ENCODE measurements at places on chromosomes 16 and 17. TPM values are rescaled to one million over a fixed set of nuclear protein-coding genes. Genes with fewer than 3 reads are reported as not detected.

Gene GPR139
- polyA plus RNA-seq: 0.41 TPM

- DNase-seq: no peak
Observed at GRCh38 chr16:82042144-82042543, 7.1 kb downstream of the HSD17B2 start.

DNA sequence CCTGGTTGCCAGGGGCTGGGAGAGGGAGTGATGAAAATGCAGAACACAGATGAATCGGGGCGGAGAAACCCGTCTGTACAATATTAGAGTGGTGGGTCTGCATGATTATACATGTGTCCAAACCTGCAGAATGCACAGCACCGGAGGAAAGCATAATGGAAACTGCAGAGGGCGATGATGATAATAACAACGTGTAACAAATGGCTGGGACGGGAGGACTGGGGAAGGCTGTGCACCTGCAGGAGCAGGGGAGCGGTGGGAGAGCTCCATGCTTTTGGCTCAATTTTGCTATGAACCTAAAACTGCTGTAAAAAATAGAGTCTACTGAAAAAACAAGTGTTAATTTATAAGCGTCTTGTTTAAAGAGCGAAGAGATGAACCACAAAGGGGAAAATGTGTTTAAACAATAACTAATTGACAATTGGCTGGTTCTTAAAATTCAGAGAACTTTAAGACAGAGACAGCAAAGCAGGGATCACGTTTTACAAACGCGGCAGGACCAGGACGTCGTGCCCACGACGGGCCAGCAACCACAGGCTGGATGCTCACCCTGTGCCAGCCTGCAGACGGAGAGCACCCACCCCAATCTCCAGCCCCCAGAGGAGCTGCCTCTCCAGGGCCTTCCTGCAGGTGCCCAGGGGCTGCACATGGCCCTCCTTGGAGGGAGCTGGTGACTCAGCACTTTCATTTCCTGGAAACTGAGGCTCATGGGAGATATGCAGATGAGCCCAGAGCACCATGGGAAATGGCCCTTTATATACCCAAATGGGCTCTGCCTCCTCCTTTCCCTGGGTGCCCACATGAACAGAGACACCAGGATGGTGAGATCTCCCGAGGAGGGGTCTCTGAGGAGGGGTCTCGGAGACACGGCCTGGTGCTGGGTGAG lies at the start of gene TEX19:
TEX19 (plus strand) TSS at position 783 of the 886 bp plus-strand sequence. CDS start 2,904 bp downstream, outside the sequence.
- peak; percentile 33 for DNase-seq

Gene KRT33B
- polyA plus RNA-seq: not detected

GRCh38 chr16:55532227-55532626 lies 23.4 kb downstream of the LPCAT2 start:
- no peak for DNase-seq

All from brain (organoid and tissue), 16 donors.